ENCODE measurements at places on chromosomes 16 and 17.

GRCh38 chr17:58969156-58969555 is 137.5 kb downstream of the TRIM37 start:
- DNase-seq = peak; percentile 89

DNA sequence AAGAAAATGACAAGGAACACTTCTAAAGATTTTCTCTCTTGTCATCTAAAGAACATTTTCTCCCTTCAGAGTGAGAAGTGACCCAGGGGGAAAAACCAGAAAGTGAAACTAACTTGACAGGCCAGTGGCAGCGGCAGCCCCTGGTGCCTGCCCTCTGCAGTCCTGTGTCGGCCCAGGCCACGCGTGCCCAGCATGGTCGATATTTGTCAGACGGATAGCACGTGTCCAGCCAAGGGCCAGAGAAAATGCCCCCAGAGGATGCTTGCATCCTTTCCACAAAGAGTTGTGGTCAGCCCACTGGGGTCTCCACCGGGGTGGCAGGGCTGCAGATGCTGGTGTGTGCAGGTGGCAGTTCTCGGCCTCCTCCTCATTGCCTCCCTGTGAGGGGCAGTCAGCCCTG is 176.6 kb downstream of the RAB11FIP4 start:
- DNase-seq = no peak

DNA sequence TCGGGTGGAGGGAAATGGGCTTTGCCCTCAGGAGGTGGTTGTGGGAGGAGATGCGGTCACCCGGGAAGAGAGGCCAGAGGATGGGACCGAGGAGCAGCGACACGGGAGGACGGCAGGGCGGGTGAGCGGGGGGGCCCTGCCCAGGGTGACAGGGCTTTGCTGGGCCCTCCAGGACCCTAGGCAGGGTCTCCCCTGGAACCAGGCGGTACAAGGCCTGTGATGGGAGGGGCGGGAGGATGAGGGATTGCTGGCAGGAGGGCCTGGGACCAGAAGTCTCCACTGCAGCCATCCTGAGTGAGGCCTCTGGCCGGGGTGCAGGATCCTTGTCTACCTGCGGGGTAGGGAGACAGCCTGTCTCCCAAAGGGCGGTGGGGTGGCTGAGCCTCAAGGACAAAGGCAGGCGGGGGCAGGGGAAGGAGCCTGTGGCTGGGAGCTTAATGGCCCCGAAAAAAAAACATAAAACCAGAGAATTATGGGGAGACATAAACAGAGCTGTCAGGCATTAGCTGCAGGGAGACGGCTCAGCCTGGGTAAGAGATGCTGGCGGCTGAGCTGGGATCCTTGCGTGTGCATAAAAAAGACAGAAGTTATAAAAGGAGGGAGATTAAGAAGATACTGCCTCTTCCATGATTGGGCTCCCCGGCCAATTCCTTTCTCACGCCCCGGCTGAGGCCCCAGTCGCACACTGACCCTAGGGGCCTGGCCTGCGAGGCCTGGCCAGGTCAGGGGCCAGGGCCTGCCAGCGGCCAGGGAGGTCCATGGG is 66.7 kb downstream of the SREBF1 start:
- no peak for DNase-seq

DNA sequence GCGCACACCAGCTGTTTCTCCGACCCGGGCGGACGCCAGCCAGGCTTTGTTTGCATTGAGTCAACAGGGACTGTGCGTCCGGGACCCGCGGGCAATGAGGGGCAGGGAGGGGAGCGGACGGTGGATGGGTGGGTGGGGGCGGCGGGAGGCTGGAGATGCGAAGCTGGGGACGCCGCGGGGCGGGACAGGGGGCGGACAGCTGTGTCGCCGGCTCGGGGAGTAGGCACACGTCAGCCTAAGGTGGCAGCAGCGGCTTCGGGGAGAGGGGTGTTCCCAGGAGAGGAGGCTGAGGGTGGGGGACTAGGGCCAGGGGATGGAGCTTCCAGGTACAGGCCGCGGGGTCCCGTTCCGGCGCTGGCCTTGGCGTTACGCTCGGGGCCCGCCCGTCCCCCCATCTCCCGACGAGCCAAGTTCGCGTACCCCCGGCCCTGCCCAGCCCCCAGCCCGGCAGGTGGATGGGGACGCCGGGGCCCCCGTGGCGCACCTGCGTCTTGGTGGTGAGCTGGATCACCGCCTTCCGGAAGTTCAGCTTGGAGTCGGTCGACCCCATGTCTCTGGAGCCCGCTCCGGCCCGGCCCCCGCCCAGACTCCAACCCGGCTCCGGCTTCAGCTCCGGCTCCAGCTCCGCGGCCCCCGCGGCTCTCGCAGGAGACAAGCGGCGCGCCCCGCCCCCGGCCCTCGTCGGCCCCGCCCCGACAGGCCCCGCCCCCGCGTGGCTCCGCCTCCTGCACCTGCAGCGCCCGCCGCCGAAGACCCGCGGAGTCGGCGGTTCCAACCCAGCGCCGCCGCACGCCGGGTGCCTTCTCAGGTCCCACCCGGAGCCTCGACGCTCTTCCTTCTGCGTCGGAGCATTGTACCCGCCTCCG is at the start of gene HID1:
Gene HID1, minus strand, starts transcription at position 653 of the 866 bp plus-strand sequence. Its CDS starts 103 bp downstream, at position 550.
- DNase-seq = peak; percentile 62

- DNase-seq = no peak
Observed at GRCh38 chr17:77211681-77212080, 70.9 kb downstream of the SEC14L1 start.

DNA sequence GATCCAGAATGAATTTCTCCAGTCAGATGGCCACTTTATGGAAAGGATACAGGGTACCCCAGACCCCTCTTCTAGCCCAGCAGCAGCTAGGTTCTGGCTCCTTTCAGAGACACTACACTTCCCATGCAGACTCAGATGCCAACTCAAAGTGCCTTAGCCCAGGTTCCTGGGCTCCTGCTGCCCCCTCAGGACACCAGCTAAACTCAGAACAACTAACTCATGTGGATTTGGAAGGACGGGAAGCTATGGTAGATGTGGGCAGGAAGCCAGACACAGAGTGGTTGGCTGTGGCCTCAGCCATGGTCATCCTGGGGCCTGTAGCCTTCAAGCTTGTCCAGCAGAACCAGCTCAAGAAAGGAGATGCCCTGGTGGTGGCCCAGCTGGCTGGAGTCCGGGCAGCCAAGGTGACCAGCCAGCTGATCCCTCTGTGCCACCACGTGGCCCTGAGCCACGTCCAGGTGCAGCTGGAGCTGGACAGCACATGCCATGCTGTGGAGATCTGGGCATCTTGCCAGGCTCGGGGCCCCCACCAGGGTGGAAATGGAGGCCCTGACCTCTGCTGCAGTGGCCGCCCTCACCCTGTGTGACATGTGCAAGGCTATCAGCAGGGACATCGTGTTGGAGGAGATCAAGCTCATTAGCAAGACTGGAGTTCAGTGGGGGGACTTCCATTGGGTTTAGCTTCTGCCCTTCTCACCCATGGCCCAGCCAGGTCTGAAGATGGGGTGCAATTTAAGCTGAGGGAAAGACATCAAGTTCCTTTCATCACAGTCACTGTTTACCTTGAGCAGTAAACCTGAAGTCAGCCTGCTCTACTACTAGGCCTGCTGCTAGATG is 111.8 kb downstream of the N4BP1 start:
- no peak for DNase-seq

- no peak for DNase-seq
Observed at GRCh38 chr17:11140043-11140442, 101.0 kb upstream of the SHISA6 start.

DNA sequence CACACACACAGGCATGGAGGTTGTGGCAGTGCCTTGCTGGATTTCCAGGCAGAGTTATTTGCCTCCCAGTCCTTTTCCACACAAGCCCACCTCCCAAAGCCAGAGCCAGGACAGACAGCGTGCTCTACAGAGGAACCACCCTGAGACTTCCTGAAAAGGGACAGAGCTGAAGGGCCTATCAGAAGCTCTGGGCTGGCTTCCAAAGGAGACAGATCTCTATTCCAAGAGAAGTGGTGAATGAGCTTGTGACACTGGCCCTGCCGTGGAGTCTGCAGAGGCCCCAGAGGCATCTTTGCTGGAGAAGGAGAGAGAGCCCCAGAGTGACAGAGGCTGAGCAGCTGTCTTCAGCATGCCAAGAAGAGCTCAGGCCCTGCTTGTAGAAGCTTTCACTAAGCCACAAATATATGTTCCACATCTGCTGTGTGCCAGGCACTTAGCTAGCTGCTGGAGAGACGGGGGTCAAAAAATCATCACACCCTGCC is 8.3 kb upstream of the LPCAT2 start:
- no peak for DNase-seq

DNA sequence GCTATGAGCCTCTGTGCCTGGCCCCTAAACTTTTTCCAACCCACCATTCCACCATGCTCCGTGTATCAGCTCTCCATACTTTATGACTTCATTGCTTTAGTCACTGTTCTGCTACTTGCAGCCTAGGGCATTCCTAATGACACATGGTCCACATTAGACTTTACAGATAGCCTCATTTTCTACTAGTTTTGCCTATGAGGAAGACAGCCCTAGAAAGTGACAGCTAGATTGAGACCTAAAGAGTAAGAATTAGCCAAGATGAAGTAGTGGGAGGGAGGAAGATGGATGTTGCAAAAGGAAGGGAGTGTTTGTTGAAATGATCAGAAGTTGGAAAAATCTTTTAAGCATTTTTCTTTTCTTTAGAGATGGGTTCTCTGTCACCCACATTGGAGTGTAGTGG is 11.0 kb downstream of the C16orf54 start:
- no peak for DNase-seq

DNA sequence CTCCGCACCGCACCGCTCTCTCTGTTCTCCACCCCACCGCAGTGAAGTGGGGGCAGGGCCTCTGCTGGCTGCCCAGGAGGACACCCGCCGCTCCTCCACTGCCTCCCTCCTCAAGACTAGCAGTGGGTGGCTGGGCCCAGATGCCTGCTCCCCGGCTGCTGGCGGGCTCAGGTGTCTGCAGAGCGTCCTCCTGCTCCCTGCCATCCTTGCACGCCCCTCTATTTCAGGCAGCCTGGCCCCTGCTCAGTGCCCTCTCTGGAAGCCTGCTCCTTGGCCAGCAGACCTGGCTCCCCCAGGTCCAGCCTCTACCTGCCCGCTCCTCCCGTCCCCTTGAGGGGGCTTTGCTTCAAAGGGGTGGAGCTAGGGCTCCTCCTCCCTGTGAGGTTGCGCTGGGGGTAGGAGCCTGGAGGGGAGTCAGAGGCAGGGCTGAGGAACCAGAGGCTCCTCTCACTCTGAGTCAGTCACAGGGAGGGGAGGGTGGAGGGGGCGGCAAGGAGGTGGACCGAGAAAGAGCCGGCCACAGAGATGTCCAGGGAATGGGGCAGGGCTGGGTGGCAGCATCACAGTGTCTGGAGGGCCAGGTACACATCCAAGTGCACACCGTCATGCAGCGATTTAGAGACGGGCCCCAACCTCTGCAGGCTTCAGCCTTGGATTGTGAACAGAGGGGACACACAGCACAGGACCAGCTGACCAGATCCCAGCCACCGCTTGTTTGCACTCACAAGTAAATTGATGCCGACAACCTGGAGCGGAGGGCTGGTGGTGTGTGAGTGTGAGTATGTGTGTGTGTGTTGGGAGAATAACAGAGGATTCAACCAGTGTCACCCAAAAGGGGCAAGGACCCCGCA is 9.8 kb upstream of the TMEM92 start:
- DNase-seq = no peak

- no peak for DNase-seq
Observed at GRCh38 chr16:27333549-27333948, 19.8 kb downstream of the IL4R start.
